ENCODE measurements at places on chromosomes 2 and 18.

GRCh38 chr2:168345601-168346000 is 98.2 kb upstream of the STK39 start:
- DNase-seq: no peak

GRCh38 chr2:239431536-239431935 is 30.7 kb upstream of the HDAC4 start:
- no peak for DNase-seq

GRCh38 chr2:180999274-180999964 is 19.0 kb downstream of the UBE2E3 start:
- DNase-seq: no peak

GRCh38 chr18:2337552-2338141 is 233.7 kb downstream of the METTL4 start:
- DNase-seq: no peak

GRCh38 chr2:12314127-12314760 is 402.5 kb upstream of the TRIB2 start:
- no peak for DNase-seq

- no peak for DNase-seq
Observed at GRCh38 chr2:71348302-71348701, 16.7 kb downstream of the ZNF638 start.

- DNase-seq: no peak
Observed at GRCh38 chr2:186670831-186671230, 23.0 kb upstream of the FAM171B start.

DNA sequence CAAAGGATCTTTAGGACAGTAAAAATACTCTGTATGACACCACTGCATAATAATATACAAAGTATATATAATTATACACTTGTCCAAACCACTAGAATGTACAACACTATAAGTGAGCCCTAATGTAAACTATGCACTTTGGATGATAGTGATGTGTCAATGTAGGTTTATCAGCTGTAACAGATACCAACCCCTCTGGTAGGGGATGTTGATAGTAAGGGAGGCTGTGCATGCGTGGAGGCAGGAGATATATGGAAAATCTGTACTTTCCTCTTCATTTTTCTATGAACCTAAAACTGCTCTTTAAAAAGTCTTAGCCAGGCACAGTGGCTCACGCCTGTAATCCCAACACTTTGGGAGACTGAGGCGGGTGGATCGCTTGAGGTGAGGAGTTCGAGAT is 37.5 kb upstream of the SP3 start:
- DNase-seq: no peak

GRCh38 chr2:28810384-28811285 is at the start of gene SPDYA:
TSS of gene SPDYA (plus strand) at chr2:28810834. CDS start at chr2:28816015, 5,181 bp downstream.
- peak; percentile 71 for DNase-seq

- no peak for DNase-seq
Observed at GRCh38 chr2:23480957-23481797, 96.2 kb downstream of the KLHL29 start.

GRCh38 chr2:150449856-150450255 is 37.6 kb downstream of the RND3 start:
- DNase-seq: no peak

DNA sequence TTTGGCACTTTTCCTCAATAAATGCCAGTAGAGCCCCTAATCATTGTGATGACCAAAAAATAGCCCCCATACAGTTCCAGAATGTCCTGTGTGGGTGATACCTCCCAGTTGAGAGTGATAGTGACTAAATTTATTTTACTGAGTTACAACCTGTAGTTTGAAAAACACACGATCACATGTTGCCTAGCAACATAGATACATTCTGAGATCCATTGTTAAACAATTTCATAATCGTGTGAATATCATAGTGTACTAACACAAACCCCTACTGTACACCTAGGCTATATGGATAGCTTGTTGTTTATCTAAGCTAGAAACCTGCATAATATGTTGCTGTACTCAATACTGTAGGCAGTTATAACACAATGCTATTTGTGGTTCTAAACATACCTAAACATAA is 30.6 kb downstream of the KCMF1 start:
- DNase-seq: no peak

DNA sequence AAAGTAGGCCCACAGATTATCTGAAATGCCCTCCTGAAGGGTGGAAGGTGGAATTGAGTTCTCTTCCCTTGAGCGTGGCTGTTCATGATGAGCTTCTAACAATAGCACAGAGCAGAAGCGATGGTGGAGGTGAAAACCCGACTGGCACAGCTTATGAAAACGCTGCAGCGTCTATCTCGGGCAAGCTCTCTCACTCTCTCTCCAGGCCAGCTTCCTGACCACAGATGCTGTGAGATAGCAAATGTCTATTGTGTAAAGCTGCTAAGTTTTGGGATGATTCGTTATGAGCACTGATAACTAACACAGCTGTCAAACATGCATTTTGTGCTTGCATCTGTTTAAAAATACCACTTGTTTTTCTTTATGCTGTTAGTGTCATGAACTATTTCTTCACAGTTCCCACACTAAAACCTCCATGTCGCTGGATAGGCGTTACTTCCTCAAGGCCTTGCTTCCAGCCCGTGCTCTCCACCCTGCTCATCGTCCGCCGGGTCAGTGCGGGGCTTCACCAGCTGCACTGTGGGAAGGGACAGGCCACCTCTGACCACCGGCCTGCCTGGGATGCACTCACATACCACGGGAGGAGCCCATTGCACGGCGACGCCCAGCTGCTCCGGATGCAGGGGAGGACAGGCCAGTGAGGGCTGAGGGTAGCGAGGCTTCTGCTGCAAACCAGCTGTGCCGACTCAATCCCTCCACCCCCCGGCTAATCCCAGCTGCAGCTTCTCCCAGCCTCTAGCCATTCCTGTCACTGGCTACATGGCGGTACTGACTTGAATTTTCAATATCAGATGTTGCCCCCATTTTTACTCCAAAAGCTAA is 60.0 kb upstream of the OTOS start:
- no peak for DNase-seq

GRCh38 chr2:232022718-232023117 is 61.2 kb downstream of the DIS3L2 start:
- DNase-seq: no peak

- DNase-seq: no peak
Observed at GRCh38 chr2:104896446-104896845, 42.5 kb downstream of the POU3F3 start.

GRCh38 chr18:68928762-68929675 is 131.1 kb downstream of the CCDC102B start:
- DNase-seq: no peak

GRCh38 chr2:54492335-54492734 is 36.2 kb downstream of the SPTBN1 start:
- no peak for DNase-seq

DNA sequence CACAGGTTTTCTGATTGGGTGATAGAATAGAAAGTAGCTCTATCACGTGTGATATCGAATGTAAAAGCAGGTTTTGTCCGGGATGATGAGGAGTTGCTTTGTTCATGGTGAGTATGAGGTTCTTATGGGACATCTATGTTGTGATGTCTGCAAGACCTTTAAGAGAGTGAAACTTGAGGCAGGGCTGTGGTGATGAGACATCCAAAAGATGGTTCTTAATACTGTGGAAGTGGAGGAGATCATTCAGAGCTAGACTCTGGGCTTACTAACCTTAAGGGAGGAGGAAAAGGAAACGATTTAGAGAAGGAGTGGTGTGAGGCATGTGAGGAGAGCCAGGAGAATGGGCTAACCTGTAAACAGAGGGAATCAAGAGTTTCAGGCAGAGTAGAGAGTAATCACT is 92.0 kb downstream of the WDR7 start:
- no peak for DNase-seq

DNA sequence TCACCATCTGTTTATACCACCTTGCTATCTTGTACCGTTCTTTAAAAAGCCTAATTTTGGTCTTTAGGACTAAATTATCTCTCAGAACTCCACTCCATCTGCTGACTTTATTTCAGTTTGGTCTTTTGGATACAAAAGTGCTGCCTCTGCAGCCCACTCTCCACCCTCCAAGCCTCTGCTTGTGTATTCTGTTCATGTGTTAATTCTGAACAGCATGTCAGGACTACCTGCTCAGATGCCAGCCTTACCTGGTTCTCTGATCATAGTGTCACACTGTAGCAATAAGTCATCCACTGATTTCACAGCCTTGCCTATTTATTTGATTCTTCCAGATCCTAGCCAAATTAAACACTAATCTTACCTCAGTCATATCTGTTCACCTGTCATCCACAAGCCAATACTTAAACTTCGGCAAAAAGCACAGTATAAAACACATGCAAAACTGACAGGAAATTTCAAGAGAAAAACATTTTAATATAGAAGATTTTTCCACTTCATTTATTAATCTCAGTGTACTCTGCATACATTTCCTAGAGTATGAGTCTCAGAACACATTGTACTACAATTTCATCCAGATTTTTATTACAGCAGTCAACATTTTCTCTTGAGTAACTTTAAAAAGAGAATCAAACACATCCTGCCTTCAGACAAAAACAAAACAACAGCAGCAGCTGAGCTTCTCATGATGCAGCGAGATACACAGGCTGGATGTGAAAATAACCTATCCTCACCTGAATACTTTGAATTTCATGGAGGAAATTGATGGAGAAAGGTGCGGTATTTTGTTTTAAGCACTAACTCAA is 64.9 kb downstream of the PPP1R1C start:
- no peak for DNase-seq

DNA sequence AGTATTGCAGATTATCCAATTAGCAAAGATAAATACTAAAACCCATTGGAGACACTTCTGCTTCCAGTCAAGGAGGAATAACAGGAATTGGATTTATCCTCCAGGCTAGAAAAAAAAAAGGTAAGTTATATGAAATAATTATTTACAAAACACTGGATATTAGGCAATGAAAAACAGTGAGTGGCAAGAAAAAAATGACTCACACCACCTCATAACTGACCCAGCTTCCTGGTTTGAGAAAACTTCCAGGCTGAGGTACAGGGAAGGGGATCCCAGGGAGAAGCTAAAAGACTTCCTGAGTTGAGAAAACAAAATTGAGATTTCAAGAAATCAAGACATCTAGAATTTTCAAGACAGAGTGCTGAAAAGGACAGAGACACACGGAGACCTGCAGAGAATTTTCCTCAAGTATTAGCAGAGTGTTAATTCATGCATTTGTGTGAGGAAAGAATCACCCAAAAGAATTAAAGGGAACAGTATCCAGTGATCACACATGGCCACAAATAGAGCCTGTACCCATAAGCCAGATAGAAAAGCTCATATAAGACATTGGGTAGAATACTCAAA is 17.4 kb downstream of the SRD5A2 start:
- no peak for DNase-seq

- no peak for DNase-seq
Observed at GRCh38 chr2:128536925-128537620, 218.4 kb upstream of the HS6ST1 start.

DNA sequence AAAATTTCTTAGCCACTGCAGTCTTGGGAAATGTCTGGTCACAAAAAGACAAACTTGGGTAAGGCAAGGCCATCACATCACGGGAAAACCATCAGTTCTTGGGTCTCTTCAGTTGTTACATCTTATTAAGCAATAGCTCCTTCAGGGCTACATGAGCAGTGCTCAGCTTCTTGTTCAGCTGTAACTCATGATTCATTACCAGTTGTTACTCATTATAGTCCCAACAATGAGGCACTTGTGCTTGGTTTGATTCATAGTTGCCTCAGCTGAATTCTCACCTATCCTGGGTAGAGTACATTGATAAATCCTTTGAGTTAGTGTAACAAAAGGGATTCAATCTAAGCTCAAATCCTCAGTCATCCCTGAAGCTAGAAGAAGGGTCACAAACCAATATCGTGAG is 102.4 kb upstream of the DCC start:
- DNase-seq: no peak

DNA sequence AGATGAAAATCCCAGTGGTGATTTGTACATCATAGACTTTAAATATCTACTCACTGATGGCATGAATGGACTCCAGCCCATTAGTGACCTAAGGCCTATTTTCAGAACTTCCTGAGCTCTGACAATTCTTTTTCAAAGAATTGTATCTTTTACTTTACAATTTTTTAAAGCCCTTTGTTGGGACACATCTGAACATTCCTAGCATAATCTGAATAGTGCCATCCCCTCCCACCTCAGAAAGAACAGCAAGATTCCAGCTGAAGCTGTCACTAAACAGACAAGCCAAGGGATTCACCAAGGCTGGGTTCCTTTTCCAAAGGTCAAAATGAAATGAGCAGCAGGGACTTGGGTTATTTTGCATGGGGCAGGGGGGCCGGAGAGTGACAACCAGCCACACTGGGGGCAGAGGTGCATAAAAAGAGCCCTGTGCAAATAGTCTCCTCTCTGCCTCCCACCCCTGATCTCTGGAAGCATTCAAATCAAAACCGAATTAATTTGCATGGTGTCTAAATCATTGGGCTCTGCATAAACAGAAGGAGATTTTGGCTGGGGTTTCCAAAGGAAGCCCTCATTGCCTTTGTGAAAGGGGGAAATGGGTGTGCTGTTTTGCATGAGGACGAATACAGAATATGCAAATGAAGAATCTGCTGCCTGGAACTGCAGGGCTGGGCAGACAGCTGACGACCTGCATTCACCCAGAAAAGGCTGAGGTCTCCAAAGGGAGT is 17.2 kb downstream of the EPHA4 start:
- DNase-seq: no peak

DNA sequence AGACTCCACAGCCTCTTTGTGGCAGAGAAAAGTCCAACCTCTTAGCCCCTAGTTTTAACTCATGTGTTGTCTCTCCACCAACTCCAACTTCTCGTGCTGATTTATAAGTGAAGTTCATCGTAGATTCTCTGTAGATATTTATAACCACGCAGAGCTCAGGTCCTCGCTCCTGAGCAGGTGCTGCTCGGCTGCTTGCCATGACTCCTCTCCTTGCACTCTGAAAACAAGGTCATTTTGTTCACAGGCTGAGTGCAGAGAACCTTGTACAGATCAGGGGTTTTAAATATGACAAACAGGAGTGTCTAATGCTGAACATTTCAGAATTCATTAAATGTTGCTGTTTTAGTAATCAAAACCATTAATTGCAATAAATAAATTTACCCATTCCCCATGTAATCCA is 330.8 kb upstream of the GYPC start:
- no peak for DNase-seq
